NCI-H1417 treated with DMSO at 0.1 percent for 48 hours (cell line): ENCODE measurements at places on chromosomes 4 and X.

DNA sequence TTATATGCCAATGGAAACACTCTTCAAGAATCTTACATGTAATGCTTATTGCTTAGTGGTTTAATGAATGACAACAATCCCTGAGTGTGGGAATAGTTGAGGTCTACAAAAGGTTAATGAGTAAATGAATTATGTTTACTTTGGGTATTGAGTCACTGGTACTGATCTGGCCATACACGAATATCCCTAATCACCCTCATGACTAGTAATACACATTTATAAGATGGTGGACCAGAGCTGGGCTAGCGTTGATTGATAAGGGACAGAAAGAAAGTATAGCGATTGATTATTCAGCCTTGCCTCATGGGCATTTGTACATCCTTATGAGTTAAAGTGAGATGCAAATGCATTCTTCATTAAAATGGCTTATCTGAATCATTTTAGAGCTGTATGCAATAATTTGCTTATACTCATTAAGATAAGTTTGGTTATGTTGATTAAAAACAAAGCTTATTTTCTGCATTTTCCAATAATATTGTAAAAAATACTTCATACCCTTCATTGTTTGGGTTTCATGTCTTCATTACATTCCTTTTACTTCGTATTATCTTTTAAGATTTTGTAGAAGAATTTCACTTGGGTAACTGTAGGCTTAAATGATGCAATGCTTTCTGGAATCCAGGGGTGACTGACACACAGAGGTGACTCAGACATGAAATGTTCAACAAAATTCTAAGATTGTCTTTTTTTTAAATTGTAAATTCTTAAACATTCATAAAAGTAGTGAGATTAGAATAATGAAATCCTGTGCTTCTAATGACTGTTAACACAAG, 47.4 kb downstream of the FGF2 start:
- no peak for DNase-seq

DNA sequence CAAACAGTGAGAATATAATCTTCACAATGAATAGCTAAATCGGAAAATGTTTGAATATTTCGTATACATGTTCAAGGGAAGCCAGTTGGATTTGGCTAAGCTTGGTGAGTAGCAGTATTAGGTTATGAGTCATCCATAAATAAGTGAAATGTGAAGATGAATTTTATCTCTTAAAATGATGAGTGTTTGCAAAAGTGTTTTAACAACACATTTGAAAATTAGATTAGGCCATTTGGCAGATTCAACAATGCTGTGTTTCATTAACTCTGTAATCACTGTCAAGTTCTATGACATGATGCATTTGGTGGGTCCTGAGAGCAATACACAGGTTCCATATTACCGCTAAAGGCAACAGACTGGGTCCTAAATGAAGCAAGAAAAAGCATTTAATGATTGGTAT, 301.9 kb upstream of the PRPS2 start:
- no peak for DNase-seq

GRCh38 chr4:40515037-40515397, 114.6 kb downstream of the RBM47 start:
- no peak for DNase-seq

DNA sequence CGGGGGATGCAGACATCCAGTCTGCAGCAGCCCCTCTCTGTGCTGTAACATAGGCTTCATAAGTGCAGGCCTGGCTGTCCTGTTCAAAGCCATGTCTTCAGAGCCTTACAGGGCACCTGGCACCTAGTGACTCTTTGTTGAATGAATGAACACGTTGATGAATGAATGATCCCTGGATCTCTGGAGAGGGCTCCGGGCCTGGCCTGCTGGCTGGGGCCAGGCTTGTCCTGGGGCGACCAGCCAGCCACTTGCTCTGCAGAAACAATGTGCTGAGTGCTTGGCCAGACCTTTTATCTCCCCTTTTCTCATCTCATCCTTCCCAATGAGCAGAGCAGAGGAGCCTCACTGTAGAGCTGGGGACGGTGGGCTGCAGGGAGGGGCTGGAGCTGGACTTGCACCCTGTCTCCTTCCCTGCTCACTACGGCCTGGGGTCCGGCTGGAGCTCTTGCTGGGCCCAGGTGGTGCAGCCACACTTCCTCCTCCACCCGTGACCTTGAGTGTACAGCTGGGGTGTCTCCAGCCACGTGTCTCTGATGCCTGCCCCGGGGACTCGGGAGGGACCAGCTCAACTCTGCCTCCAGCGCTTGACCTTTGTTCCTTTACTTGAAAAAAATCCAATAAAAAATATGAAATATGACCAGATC, 77.9 kb downstream of the PSAPL1 start:
- DNase-seq: no peak

DNA sequence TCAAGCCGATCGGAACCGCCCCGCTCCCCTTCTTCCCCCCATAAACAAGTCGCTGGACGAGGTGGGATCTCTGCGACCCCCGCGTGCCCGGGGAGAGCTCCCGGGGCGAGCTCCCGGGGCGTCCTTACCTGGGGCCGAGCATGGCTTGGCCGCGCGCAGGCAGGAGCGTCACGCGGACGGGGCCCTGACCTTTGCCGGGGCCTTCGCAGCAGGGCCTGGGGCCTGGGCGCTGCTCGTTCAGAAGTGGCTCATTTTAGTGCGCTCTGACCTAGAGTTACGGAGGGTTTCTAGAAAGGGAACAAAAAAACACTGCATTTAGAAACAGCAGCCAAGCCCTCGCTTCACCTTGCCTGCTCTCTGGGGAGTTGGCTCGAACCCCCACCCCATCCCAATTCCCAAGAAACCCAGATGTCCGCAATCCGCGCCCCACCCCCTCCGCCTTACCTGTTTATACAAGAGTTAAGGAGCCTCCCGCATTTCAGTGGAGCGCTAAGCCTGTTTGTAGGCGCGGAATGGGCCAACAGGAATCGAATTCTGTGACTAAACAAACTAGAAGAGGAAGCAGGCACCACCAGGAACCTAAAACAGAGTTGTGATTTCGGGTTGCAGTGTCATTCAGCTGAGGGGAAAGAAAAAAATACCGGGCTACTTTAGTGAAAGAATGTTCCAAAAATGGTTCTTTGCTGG, 814 bp upstream of the RBM47 start:
- DNase-seq: no peak

GRCh38 chr4:6319530-6320150, 50.0 kb downstream of the WFS1 start:
- no peak for DNase-seq
